ENCODE measurements at places on chromosomes 5 and 9. TPM values are rescaled to one million over a fixed set of nuclear protein-coding genes. Genes with fewer than 3 reads are reported as not detected.

Gene SHLD3
- 6.9 TPM for total RNA-seq

Gene GLDC
- total RNA-seq = 0.64 TPM

Gene GPRIN1
- total RNA-seq = 1.5 TPM

Gene C1QTNF3
- 1.5 TPM for total RNA-seq

DNA sequence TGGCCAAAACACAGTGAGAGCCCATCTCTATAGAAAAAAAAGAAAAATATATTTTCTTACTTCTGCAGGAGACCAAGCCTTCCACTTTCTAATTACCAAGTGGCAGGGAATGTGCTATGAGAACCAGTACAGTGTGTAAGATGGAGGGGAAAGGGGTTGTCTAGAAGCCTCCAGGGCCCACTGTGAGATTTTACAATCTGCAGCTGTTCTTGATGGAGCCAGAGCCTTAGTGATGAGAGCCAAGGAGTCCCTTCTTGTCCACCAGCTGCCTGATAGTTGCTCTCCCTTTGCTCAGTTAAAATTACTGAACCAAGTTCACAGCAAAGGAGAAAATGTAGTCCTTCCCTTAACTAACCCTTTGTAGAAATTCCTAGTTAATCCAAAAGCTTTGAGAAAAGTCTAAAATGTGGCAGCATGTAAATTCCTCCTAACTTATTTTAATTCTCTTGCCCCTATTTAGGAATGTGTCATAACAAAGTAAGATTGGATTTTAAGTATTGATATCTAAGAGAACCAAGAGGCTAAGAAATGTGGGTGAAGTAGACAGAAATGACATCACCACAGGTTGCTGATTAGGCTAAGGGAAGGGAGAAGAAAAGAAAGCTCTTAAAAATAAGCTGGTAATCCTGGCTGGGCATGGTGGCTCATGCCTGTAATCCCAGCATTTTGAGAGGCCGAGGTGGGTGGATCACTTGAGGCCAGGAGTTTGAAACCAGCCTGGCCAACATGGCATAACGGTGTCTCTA lies 19.3 kb downstream of the SRP19 start:
- no peak for DNase-seq

DNA sequence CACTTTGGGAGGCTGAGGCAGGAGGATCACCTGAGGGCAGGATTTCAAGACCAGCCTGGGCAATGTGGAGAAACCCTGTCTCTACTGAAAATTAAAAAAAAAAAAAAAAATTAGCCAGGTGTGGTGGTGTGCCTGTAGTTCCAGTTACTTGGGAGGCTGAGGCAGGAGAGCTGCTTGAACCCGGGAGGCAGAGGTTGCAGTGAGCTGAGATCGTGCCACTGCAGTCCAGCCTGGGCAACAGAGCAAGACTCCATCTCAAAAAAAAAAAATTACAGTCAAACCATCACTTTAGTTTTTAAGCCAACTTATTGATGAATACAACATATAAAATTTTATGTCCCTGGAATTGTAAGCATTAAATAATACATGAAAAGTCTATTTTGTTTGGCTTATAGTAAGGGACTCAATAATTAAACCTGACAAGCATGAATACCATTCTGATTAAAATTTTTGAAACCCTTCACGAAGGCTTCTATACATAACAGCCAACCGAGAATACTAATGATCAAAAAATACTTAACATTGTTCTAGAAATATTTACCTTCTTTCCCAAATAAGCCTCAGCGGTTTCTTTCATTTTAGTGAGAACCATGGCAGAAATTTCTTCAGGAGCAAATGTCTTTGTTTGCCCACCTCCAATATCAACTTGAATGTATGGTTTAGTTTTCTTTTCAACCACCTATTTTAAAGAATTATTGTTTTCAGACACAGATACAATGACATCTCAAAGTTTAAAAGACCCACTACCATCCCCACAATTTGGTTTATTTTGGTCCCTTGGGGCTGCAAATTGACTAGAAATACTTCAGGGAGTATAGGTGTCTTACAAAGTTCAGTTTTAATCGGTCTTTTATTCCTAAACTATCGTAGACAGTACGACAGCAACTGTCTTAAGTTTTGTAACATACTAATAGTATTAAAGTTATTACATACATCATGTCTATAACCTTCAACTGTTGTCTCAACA lies 1.2 kb downstream of the HSPA5 start:
- DNase-seq = no peak

- no peak for DNase-seq
These were observed 1.5 kb upstream of the OR1N2 start for GRCh38 chr9:122551371-122551770.
